ENCODE measurements at places on chromosomes 1 and 21. TPM values are rescaled to one million over a fixed set of nuclear protein-coding genes. Genes with fewer than 3 reads are reported as not detected.

- no peak for DNase-seq
These were observed 130.4 kb downstream of the AJAP1 start for GRCh38 chr1:4784761-4785160.

RAB25 gene
- total RNA-seq = 0.86 TPM

OR2L2 gene
- total RNA-seq = 0.11 TPM

- no peak for DNase-seq
These were observed 447.3 kb downstream of the PLA2G4A start for GRCh38 chr1:187275985-187276575.

GRCh38 chr1:99327357-99327756 lies 63.1 kb downstream of the PLPPR4 start:
- no peak for DNase-seq

ELAPOR1 gene
- total RNA-seq = 6.8 TPM

- no peak for DNase-seq
These were observed 1038.1 kb upstream of the ADGRL4 start for GRCh38 chr1:80044662-80045061.

DNA sequence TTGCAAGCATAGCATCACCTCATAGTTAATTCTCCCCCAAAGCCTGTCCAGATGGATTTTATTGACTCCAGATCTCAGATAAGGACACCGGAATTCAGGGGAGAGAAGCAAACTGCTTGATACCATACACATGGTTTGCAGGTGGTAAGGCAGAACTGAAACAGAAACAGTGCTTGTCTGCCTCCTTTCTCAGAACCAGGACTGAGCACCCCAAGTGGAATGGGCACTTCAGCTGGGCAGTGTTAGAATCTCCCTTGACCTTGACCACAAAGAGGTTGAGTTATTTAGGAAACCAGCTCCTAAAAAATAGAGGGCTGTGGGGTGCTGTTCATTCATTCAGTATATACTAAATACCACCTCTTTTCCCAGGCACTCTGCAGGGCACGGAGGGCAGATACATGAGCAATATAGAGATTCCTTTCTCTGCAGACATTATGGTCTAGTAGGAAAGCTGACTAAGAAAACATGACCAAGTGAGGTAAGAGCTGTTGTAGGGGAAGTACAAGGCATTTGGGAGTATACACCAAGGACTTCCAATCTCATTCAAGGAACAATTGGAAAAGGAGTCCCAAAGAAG lies 185.2 kb downstream of the C1orf94 start:
- DNase-seq = no peak

DNA sequence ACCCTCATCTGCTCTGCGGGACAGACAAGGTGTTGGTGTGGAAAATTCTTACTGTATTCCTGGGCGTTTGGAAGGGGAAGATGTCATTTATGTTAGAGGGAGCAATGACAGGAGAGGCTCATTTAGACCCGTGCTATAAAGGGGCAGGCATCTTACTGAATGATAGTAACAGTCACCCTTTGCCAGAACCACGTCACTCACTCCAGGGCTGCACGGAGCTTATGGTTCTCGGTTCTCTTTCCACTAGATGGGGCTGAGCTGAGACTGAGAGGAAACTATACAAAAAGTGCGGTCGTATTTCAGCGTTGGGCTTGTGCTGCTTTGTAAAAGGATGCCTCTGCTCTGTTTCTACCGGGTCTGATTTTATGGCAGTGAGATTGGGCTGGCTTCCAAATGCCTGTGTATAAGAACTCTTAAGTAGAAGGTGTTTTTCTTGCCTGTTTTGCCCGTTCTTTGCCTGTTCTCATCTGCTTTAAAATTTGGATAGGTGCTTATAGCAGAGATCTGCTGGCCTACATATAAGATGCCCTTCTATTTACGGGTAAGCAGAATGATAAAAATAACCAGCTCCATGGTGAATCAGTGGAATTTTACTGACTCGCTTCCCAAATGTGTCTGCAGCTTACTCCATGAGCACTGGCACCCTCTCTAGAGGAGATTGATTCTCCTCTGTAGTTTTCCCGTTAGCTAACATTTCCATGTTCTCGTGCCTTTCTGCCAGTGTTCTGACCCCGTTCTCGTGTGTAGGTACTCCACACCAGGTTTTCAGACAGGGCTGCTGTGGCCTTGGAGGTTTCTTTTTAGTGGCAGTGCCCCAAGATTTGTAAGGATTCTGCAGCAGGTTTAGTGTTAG lies 55.9 kb downstream of the MRPS6 start:
- DNase-seq = peak; percentile 17

- DNase-seq = no peak
These were observed 1.9 kb downstream of the IGSF8 start for GRCh38 chr1:160096274-160097116.

DNA sequence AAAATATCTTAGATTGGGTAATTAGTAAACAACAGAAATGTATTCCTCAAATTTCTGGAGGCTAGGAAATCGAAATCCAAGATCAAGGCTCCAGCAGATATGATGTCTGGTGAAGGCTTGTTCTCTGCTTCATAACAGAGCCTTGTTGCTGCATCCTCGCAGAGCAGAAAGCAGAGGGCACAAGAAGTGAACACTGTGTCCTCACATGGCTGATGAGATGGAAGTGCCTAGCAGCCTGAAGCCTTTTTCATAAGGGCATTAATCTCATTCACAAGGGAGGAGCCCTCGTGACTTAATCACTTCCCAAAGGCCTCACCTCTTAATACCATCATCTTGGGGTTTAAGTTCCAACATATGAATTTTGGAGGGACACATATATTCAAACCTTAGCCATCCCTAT lies 77.2 kb upstream of the FOXD3 start:
- DNase-seq = no peak

GNAT2 gene
- not detected for total RNA-seq

- DNase-seq = no peak
These were observed 1564.6 kb downstream of the MRPL39 start for GRCh38 chr21:24042687-24043086.

ANKRD65 gene
- total RNA-seq = not detected

DNA sequence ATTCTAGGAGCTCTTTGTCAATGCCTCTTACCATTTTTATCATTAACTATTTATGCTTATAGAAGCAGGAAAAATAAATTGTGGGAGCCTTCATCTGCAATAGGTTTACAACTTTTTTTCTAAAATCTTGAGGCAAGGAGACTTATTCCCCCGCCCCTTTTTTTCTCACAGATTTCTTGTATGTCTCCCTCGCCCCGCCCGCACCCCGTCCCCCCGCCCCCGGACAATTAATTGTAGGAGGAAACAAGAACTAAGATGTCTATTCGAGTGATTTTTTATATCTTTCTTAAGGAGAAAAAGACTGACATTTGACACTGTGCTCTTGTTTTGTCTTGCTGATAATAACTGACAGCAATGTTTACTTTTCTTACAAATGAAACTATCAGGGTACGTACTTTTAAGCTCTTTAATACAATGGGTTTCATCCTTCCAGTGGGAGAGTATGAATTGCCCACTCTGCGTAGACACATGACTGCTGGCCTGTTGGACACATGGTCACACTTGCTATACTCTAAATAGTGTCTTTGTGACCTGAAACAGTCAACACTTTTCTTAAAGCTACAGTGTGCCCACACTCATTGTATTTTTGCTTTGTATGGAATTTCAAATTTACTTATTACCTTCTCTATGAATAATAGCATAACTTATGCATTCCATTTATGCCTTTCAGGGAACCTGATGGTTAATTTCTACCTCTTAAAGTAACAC lies 1.5 kb upstream of the IVNS1ABP start:
- no peak for DNase-seq

DNA sequence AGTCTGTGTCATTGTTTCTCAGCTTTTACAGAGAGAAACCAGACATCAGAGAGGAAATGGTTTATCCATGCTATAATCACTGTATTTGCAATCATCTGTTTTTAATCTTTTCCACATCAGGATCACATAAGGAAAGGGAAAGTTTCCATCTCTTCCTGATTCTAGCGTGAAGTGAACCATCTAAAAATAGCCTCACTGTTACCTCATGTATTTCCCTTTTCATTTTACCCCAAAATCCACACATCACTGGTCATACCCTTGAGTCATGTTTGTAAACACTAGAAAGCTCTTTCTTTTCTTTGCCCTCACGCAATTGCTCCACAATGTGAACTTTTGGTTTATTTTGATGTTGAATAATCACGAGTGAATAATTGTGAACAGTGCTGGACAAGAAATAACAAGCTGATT lies 146.0 kb downstream of the PLA2G4A start:
- no peak for DNase-seq

LIPI gene
- not detected for total RNA-seq

DNA sequence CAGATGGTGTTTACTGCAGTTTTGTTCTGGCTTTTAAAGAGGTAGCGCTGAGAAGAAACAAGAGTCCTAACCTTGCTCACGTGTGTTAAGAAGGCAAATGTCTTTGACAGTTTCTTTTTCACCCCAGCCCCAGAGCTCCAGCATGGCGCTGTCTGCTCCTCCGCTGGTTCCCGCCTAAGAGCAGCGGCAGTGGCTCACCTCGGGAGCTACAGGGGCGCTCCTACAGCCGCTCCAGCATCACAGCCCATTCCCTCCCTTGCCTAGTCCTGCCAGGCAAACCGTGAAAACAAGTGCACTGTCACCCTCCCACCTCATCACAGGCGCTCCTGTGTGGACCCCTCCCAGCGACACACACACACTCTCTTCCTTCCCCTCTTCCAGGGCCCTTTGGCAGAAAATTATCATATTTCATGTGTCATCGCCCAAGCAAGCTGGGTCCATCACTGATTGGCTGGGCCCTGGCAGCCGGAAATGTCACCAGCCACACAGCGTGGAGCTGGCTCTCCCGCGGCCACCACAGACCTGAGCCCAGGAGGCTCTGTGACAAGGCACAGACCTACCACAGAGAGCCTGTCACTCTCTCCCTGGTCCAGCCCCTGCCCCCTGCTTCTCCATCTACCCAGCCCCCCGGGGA lies 1.2 kb upstream of the HIVEP3 start:
- peak; percentile 85 for DNase-seq

- DNase-seq = no peak
These were observed 58.0 kb downstream of the RBM11 start for GRCh38 chr21:14273736-14274538.

BEST4 gene
- total RNA-seq = 1.4 TPM

DNA sequence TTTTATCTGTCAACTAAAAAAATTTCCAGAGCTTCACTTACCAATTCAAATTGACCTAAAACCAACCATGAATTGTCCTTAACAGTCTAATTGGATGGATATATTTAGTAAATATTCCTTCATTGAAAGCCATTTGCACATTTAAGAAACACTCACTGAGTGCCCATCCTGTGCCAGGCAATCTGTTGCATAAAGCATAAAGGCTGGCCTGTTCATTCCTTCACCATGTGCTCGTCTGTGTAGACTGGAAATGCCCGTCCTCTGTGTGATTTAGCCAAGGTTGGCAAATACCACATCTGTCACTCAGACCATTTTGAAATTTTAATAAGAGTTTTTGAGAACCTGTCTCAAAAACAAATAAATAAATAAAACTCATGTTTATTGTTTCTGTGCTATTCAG lies 57.1 kb downstream of the ZNF684 start:
- no peak for DNase-seq

FLG2 gene
- not detected for total RNA-seq

DNA sequence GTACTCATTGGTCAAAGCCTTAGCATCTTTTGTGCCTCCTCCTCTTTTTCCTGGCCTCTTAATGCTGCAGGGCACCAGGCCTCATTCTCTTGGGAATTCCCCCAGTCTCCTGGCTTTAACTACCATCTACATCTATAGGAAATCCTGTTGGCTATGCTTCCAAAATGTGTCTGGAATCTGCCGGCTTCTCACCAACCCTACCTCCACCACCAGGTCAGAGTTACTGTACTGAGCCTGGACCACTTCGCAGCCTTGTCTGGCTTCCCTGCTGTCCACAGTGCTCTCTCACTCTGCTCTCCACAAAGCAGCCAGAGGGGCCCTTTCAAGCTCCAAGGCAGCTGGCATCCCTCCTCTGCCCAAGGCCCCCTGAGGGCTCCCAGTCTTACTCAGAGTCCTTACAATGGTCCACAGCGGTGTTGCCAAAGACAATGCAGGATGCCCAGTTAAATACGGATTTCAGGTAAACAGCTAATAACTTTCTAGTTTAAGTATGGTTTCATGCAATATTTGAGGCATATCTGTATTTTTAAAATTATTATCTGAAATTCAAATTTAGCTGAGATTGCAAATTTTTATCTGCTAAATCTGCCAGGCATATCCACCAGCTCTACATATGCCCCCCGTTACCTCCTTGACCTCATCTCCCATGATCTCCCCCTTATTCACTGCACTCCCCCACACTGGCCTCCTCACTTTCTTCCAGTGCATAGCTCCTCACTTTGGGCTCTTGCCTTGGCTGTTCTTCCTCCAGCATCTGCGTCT lies 34.5 kb upstream of the FAM163A start:
- DNase-seq = no peak

GRCh38 chr1:19038096-19038495 lies 81.6 kb upstream of the IFFO2 start:
- DNase-seq = no peak

PRR9 gene
- not detected for total RNA-seq

DNA sequence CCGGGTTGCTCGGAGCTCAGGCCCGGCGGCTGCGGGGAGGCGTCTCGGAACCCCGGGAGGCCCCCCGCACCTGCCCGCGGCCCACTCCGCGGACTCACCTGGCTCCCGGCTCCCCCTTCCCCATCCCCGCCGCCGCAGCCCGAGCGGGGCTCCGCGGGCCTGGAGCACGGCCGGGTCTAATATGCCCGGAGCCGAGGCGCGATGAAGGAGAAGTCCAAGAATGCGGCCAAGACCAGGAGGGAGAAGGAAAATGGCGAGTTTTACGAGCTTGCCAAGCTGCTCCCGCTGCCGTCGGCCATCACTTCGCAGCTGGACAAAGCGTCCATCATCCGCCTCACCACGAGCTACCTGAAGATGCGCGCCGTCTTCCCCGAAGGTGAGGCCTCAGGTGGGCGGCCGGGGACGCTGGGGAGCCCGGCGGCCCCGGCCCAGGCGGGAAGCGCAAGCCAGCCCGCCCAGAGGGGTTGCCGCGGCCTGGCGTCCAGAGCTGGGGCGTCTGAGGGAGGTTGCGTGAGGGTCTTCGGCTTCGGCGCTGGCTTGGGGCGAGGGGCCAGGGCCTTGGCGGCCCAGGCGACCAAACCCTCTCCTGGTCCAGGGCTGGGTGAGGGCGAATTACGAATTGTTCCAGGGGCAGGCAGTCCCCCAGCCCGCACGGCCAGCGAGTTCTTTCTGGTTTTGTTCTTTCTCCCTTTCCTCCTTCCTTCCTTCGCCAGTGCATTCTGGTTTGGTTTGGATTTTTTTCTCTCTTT lies 805 bp downstream of the SIM2 start:
- no peak for DNase-seq

GRCh38 chr1:3268281-3268680 lies 186.2 kb upstream of the ARHGEF16 start:
- DNase-seq = peak; percentile 3
